ENCODE measurements at places on chromosomes 1 and 21. TPM values are rescaled to one million over a fixed set of nuclear protein-coding genes. Genes with fewer than 3 reads are reported as not detected.

The DNAI4 gene
- 1.7 TPM for total RNA-seq

The AXDND1 gene
- not detected for total RNA-seq

The AKR7A3 gene
- total RNA-seq = 1.4 TPM

The SLAMF1 gene
- 74.6 TPM for total RNA-seq

The STXBP3 gene
- total RNA-seq = 51.7 TPM

The USH2A gene
- total RNA-seq = not detected

The ZNF648 gene
- not detected for total RNA-seq

The FAM131C gene
- total RNA-seq = 1.4 TPM

Measured in activated T-helper 2 cell treated with anti-CD3 and anti-CD28 coated beads, Interferon-gamma antibody, Interleukin-2, Interleukin-4, amounts not matched to agents 10 μg/mL and 5 μg/mL and 100 μg/mL, durations not matched to agents 14 hours and 24 hours and 36 hours (primary cell).